ENCODE measurements at places on chromosomes 13 and 19.

DNA sequence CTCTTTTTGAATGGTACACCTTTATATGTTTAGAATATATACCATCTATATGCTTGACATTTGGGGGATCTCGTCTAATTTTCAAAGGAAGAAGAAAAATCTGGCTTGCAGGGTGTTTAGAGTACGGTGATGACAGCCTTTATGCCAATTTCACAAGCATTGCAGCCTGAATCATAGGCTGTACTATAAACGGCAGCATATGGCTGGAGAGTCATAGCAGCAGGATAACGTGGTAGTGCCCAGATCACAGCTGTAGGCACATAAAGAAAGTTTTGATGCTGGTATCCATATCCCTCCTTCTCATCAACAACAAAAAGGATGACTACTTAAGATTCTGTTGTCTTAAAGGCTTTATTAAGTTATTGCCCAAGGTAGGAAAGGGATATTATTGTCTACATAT lies 253.0 kb downstream of the PCDH9 start:
- no peak for DNase-seq

DNA sequence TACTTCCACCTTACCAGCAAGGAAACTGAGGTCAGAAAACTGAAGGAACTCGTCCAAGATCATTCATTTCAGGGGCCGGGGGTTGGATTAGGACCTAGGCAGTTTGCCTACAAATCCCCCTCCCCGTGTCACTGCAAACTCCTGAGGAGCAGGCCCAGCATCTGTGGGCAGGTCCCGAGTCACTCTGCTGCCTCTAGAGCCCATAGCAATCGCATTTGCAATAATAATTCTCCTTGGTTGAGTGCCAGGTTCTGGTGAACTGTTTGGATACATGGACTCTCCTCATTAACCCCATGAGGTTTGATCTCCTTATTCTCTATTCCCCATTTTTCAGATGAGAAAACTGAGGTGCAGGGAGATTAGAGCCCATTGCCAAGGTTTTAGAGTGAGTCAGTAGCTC lies 903 bp downstream of the PIN1 start:
- no peak for DNase-seq

DNA sequence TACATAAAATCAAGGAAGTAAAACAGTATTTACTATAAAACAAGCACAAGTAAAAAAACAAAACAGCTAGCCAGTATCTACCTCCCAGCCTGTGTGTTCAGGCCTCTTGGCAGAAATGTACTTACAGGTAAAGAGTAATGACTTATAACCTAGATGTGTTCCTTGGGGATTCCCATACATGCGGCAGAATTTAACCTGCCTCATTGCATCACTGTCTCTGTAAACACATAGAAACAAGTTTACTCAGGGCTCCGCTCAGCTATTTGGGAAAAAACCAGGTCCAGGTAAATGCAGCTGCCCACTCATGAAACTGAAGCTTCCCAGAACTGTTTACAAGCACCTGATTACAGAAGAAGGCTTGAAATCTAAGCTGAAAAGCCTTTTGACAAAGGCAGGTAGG lies 50.7 kb upstream of the SERP2 start:
- DNase-seq, result no peak

DNA sequence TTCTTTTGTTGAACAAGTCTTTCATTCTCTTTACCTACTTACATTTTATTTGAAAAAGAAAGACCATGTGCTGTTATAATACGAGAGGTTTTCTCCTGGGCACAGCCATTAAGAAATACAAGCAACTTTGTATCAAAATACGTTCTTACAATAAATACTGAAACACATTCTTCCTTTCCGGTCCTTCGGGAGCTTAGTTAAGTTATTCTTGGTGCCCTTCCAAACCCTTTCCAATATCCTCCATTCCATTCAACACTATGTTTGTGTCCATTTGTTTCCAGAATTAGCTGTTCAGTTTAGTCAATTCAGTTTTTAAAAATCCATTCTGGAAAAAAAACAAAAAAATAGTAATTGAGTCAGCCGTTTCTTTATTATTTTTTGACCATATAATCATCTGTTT lies 746.8 kb upstream of the SLC10A2 start:
- DNase-seq, result no peak

DNA sequence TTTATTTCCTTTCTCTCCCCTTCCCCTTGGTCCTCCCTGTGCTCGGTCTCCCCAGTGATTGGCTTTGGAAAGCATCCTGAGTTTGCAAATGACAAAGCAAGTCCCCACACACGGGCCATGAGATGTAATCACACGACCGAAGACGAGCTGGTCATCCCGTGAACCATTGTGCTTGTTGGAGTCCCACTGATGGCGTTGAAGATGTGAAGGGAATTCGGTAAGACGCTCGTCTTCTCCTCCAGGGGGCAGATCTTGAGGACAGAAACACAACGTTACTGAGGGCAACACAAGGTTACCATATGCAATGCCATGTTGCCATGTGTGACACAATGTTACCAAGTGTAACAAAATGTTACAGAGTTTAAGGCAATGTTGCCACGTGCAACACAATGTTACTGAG lies 42.0 kb upstream of the SLC15A1 start:
- DNase-seq, result no peak

DNA sequence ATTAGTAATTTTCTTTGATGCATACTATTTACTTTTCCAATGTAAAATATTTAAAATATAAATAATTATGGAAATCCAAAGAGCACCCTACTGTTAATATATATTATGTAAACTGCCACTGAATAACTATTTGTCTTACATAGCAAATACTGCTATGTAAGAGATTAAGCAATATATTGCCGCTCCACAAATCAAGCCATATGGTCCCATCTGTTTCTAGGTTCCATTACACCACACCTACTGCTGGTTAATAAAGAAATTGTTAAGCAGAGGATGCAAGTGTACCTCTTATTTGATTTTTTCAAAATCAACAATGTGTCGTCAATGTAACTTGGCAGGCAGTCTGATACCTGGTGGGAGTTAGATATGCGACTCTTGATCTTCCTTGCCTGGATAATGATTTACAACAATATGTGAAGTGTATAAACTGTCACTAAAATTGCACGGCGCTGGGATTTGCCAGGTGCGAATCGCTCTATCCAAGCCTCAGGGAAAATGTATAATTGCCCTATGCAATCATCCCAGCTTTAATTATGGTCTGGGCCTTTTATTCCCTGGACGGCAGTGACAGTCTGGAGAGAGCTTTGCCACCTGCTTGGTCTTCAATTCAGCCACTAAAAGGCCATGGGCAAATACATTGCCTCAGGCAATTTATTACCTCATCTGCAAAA lies 16.0 kb downstream of the SMAD9 start:
- no peak for DNase-seq

DNA sequence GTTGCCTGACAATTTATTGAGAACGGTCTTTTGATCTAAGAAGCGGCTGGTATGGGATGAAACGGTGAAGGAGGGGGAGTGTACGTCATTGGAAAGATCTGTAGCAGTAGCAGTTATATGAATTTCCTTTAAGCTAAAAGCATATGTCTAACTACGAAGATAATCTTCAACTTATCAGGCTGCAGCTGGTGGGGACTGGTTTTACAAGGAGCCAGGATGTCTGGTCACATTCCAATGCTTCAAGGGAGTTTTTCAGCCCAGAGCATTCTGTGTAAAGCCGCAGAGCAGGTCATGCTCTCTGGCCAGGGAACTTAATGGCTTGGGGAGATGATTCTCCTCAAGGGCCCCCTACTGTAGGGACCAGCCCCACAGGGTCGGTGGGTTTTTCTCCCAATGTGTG lies 29.2 kb downstream of the CLEC4M start:
- DNase-seq, result no peak
